ENCODE measurements at places on chromosomes 6 and 20. TPM values are rescaled to one million over a fixed set of nuclear protein-coding genes. Genes with fewer than 3 reads are reported as not detected.
A peak's percentile ranks its signal among the peaks of the same experiment; 100 is the strongest.

FAM83B gene
- total RNA-seq, result 0.16 TPM

WFDC10B gene
- total RNA-seq, result 1.2 TPM

RGS17 gene
- 0.18 TPM for total RNA-seq

ABHD16B gene
- 0.18 TPM for total RNA-seq

AFG1L gene
- 10.2 TPM for total RNA-seq

CASS4 gene
- 14.4 TPM for total RNA-seq

SMPD2 gene
- total RNA-seq, result 12.8 TPM

LPIN3 gene
- 20.4 TPM for total RNA-seq

DNA sequence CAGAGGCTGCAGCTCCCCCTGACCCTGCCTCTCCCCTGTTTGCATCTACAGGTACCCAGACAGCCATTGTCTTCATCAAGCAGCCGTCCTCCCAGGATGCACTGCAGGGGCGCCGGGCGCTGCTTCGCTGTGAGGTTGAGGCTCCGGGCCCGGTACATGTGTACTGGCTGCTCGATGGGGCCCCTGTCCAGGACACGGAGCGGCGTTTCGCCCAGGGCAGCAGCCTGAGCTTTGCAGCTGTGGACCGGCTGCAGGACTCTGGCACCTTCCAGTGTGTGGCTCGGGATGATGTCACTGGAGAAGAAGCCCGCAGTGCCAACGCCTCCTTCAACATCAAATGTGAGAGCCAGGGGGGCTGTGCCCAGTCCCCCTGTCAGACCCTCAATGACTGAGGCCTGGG, 42.1 kb upstream of the SRF start:
- no peak overlapping the region for H3K27ac ChIP-seq
- H3K4me1 ChIP-seq, result peaks cover 15% of the 10 kb centered on the region
- no peak overlapping the region for H3K4me3 ChIP-seq
- no peaks in the 10 kb centered on the region for H3K36me3 ChIP-seq
- H3K27me3 ChIP-seq, result no peaks in the 10 kb centered on the region

GRCh38 chr6:44411141-44411540, 23.6 kb downstream of the CDC5L start:
- peaks cover 77% of the 10 kb centered on the region for H3K36me3 ChIP-seq
- no peaks in the 10 kb centered on the region for H3K4me1 ChIP-seq
- H3K27ac ChIP-seq, result no peak overlapping the region
- no peak overlapping the region for H3K4me3 ChIP-seq
- no peak for DNase-seq

- H3K4me1 ChIP-seq, result peaks cover 4% of the 10 kb centered on the region
- H3K27me3 ChIP-seq, result no peaks in the 10 kb centered on the region
- no peak for DNase-seq
- no peak overlapping the region for H3K27ac ChIP-seq
- no peaks in the 10 kb centered on the region for H3K36me3 ChIP-seq
- H3K4me3 ChIP-seq, result no peak overlapping the region
Measured at GRCh38 chr6:13700232-13700631, 11.4 kb downstream of the RANBP9 start.

DNA sequence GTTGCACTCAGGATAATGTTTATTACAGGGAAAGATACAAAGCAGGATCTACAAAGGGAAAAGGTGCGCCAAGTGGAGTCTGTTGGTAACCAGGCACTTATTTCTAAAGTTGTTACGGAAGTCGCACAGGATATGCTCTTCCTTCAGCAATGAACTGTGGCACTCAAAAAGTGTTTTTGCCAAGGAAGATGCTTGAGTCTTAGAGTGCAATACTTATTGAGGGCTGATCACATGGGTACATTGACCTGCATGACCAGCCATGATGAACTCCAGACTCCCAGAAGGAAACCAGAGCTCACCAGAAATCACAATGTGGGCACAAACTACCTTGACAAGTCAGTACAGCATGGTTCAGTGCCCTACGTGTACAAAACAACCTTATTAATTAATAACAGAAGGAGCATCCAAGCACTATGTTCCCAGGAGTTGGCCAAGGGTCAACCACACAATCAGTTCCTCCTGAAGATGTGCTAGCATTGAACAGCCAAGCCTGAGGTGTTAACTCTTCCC, 270.7 kb upstream of the TFAP2D start:
- no peak overlapping the region for H3K4me3 ChIP-seq
- H3K36me3 ChIP-seq, result no peaks in the 10 kb centered on the region
- no peaks in the 10 kb centered on the region for H3K4me1 ChIP-seq
- H3K27ac ChIP-seq, result no peak overlapping the region
- no peaks in the 10 kb centered on the region for H3K27me3 ChIP-seq
- DNase-seq, result no peak

DNA sequence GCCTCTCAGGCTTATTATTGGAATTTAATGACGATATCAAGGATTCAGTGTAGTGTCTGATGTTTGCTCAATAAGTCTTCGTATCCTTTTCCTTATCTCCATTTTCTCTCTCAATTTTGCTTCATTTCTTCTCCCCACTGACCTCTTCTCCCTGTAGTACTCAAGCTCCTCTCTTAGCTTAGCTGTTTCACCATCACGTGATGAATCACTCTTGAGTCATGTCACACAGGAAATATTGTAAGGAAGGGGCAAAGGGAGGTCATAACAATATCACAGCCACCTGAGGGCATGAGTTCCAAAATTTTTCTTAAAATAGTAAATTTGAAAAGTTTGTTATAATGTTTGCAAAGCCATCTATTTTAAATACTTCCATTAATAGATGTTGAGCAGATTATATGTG, 392.2 kb upstream of the MARCKS start:
- no peaks in the 10 kb centered on the region for H3K4me1 ChIP-seq
- DNase-seq, result no peak
- peak overlapping the region; percentile 52 for H3K27ac ChIP-seq
- no peaks in the 10 kb centered on the region for H3K36me3 ChIP-seq
- no peak overlapping the region for H3K4me3 ChIP-seq

- H3K4me1 ChIP-seq, result no peaks in the 10 kb centered on the region
- no peak overlapping the region for H3K27ac ChIP-seq
- no peak for DNase-seq
- no peak overlapping the region for H3K4me3 ChIP-seq
- no peaks in the 10 kb centered on the region for H3K36me3 ChIP-seq
Measured at GRCh38 chr6:29183594-29183993, 12.9 kb downstream of the OR2J2 start.

DNA sequence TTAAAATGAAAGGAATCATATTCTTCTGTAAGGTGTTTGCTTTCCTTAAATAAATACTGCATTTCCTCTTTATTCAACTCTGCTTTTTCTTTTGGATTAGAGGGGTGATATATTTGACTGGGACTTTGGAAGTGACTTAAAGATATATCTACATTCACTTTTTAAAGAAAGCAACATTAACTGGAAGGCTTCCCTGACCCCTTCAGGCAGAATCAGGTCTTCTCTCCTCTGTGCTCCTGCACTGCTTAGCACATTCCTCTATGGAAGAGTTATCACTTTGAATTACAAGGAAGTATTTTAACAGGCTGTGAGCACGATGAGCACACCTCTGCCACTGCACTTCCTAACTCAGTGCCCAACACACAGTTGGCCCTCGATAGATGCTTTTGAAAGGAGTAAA, 59.2 kb upstream of the POU3F2 start:
- no peak overlapping the region for H3K27ac ChIP-seq

GRCh38 chr6:32529697-32530430, at the start of gene HLA-DRB5:
HLA-DRB5 (minus strand) TSS chr6:32530287; CDS start chr6:32530224, 63 bp downstream.
- no peaks in the 10 kb centered on the region for H3K27me3 ChIP-seq
- no peaks in the 10 kb centered on the region for H3K4me1 ChIP-seq
- DNase-seq, result no peak
- H3K4me3 ChIP-seq, result no peak within 1 kb of the TSS
- peak within 1 kb of the TSS; percentile 74 for H3K27ac ChIP-seq
- H3K36me3 ChIP-seq, result no peaks in the 10 kb centered on the region

GRCh38 chr6:134809130-134809529, 140.8 kb downstream of the ALDH8A1 start:
- no peaks in the 10 kb centered on the region for H3K27me3 ChIP-seq

DNA sequence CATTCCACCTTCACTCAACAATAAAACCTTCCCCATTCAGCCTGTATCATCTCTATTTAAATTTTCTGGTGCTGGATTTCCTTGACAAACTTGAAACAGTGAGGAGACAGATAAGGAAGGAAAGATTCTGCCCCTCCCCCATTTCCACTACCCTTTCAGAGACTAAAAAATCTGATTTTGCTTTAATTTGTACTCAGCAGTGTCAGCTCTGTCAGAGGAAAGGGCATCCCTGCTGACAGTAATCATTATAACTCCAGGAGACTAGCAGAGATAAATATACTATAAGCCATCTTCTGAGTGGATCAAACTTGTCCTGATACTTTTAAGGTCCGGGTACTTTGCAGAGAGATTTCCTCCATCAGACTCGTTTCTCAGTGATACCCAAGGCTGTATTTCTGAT, 155.6 kb downstream of the SAMD5 start:
- H3K4me1 ChIP-seq, result no peaks in the 10 kb centered on the region
- H3K36me3 ChIP-seq, result no peaks in the 10 kb centered on the region
- no peak overlapping the region for H3K4me3 ChIP-seq

DNA sequence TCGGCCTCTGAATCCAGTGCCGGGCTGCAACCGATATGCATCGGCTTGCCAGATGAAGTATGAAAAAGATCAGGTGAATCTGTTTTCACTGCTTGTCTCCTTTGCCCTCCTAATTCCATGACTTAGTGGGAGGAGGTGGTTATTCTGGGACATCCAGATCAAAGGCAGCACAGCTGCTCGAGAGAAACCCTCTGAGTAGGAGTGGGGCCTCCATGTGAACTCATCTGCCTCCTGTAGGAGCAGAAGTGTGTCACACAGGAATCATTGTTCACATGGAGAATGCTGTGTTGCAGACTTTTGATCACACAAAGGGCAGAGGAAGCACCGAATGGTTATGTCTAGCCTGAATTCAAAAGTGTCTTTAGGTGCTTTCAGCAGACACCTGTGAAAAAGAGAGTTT, 73.1 kb upstream of the SLC22A1 start:
- no peaks in the 10 kb centered on the region for H3K4me1 ChIP-seq
- peaks cover 4% of the 10 kb centered on the region for H3K36me3 ChIP-seq
- no peak for DNase-seq
- H3K27me3 ChIP-seq, result no peaks in the 10 kb centered on the region
- no peak overlapping the region for H3K27ac ChIP-seq

DNA sequence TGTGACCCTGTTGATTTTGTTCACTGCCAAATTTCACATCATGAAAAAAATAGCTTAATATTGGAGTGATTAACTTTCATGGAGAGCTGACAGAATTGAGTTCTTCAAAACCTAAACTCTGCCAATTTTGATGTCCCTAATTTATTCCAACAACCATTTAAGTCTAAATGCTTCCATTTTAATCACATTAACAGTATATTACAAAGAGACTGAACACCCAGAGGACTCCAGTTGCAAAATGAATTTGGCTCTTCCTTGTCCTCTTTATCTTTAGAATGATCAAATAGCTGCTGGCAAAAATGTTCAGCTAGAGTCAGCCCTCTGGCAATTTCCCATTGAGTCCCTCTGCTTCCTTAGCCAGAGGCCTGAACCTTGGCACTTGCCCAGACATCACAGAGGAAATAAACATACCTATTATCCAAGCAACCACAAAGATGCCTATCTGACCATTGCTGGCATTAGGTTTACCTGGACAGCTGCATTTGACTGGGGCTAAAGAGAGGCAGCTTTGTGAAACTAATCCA, 299.0 kb upstream of the STXBP5 start:
- no peak overlapping the region for H3K27ac ChIP-seq
- no peaks in the 10 kb centered on the region for H3K27me3 ChIP-seq
- DNase-seq, result no peak

GRCh38 chr6:121347484-121347883, 13.2 kb upstream of the TBC1D32 start:
- no peaks in the 10 kb centered on the region for H3K36me3 ChIP-seq
- H3K27me3 ChIP-seq, result no peaks in the 10 kb centered on the region
- H3K4me1 ChIP-seq, result no peaks in the 10 kb centered on the region
- no peak overlapping the region for H3K27ac ChIP-seq

DNA sequence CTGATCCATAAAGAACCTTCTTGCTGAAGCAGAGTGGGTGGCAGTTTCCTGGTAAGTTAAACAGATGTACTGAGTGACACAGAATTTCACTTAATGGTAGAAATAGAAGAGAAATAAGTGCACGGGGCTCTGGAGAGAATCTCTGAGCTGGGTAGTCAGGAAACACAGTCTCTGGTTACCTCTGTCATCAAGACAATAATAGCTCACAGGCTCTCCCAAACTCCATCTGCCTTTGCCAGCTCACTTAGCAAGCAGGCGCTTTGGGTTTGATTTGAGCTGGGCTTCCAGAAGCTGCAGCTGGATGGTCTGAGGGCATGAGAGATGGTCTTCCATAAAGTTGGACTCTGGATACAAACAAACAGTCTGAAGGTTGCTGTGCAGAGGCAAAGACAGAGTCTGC, 39.6 kb upstream of the PRSS35 start:
- H3K27ac ChIP-seq, result no peak overlapping the region
- H3K4me3 ChIP-seq, result no peak overlapping the region
- H3K27me3 ChIP-seq, result no peaks in the 10 kb centered on the region
- no peak for DNase-seq
- H3K4me1 ChIP-seq, result peaks cover 3% of the 10 kb centered on the region

DNA sequence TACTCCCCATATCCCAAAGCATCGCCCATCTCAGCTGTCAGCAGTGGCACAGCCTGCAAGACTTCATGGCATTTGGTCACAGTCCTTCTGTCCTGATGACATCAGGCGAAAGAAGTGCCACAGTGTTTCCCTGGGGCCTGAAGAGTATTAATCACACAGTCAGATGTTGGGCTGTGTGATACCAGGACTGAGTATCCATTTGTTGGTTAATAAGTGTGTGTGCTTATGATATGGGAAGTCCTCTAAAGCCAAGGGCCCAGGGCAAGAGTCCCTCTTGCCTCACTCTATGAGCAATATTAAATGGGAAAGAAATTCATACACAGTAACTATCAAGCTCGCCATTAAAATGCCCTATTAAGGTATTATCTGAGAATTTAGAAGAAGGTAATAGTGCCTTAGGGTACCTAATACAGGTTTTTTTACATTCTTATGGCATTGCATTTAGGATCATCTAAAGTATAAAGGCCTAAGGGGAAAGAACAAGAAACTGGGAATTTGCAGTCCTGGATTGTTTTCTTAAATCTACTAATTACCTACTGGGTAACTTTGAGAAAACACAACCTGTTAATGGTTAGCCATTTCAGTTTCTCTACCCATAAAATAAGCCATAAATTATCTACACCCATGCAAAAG, 204.1 kb upstream of the PREP start:
- H3K27ac ChIP-seq, result no peak overlapping the region
- H3K27me3 ChIP-seq, result no peaks in the 10 kb centered on the region
- no peak for DNase-seq
- H3K4me1 ChIP-seq, result no peaks in the 10 kb centered on the region
